ENCODE measurements at places on chromosomes 2 and 18.

- DNase-seq, result no peak
Measured at GRCh38 chr18:30862900-30863299, 179.6 kb downstream of the DSC3 start.

- DNase-seq, result no peak
Measured at GRCh38 chr2:41775366-41776025, 272.3 kb upstream of the PKDCC start.

DNA sequence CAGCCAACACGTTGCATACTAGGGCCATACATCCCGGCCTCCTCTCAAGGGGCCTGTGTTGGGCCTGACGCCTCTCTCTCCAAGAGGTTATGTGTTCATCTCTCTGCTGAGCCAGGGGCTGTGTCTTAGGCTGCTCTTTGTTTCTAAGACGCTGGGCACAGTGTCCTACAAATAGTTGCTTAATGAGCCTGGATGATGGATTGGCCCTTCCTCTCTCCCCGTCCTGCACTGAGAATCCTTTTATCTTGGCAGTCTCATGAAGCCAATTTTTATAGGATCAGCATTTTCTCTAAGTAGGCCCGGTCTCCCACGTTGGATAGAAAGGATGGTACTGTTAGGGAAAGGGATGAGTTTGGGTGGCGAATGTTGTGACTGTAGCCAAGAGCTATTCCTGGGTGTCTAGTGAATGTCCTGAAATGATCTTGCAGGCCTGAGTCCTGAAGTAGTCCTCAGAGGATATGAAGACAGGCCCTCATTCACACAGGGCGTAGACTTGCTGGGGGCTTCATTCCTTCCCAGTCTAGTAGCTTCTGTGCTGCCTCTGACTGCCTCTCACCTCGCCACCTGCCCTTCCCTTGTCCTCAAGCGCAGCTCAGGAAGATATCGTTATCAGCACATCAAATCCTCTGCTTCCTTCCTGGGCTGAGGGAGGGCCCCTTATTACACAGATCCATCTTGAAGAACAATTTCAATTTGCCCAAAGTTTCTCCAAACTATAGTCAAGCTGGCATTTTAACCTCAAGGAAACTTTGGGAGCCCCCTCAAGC lies 8.8 kb downstream of the LBH start:
- no peak for DNase-seq

GRCh38 chr2:38578832-38579231 lies 23.9 kb downstream of the HNRNPLL start:
- DNase-seq, result no peak

DNA sequence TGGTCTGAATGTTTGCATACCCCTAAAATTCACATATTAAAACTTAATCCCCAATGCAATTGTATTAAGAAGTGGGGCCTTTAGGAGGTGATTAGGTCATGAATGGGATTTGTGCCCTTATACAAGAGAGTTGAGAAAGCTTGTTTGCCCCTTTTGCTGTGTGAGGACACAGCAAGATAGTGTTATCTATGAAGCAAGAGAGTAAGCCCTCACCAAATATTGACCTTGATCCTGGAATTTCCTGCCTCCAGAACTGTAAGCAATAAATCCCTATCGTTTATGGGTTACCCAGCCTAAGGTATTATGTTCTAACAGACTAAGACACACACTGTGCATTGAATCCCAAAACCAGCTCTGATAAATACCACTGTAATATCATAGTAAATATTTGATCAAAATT lies 32.2 kb downstream of the NR4A2 start:
- no peak for DNase-seq

DNA sequence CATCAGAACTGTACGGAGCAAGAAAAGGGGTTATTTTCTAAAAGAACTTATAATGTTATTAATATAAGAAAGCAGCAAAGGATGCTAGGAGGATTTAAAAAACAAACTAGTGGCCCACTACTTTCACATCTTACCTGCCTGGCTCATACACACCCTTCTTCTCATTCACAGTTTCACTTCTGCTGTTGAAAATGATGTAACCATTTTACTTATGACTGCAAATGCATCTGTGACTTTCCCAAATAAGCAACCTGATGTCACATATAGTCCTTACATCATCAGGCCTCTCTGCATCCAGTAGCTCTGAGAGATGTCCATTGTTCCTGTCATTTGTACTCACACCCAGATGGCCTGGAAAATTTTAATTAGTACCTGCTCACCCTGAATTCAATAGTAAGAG lies 101.8 kb upstream of the MYO3B start:
- no peak for DNase-seq

DNA sequence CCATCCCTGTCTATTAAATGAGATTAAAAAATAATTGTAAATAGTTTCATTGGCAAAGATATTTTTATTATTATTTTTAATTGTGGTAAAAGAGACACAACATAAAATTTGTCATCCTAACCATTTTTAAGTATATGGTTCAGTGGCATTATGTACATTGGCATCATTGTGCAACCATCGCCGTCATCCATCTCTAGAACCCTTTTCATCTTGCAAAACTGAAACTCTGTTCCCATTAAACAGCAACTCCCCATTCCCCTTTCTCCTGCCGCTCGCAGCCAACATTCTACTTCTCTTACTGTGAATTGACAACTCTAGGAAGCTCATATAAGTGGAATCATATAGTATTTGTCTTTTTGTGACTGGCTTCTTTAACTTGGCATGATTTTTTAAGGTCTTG lies 25.3 kb downstream of the LAMA3 start:
- no peak for DNase-seq

DNA sequence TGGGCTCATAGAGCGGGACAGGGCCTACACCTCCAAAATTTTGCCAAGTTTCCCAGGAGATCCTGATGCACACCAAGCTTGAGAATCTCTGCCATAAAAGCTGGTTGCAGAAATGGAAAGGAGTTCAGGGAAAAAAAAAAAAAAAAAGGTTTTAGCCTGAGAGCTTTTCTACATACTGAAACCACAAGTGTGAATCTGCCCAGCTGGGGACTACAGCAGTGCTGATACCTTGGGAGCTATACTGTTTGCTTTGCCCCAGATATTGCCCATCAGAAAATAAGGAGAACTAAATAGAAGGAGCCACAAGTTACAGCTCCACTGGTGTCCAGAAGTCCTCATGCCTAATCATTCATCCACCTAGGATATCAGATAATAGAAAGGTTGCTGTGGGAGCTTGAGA lies 38.4 kb upstream of the NCKAP5 start:
- no peak for DNase-seq

DNA sequence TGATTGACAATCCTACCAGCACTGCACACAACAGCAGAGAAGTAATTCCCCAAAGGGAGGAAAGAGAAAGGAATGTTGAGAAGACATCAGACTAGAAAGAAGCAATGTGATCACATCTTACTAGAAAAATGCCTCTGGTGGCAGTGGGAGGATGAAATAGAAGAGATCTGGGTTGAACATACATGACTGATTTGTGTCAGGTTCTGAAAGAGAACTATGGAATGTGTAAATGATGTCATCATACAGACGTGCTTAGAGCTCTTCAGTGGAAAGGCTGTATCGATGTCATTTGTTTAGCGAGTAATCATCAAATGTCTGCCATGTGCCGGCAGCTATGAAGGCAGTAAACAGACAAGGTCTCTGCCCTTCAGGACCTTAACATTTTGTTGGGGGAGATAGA lies 24.9 kb downstream of the GORASP2 start:
- DNase-seq, result no peak

- no peak for DNase-seq
Measured at GRCh38 chr18:59659508-59660170, 37.6 kb downstream of the CCBE1 start.

DNA sequence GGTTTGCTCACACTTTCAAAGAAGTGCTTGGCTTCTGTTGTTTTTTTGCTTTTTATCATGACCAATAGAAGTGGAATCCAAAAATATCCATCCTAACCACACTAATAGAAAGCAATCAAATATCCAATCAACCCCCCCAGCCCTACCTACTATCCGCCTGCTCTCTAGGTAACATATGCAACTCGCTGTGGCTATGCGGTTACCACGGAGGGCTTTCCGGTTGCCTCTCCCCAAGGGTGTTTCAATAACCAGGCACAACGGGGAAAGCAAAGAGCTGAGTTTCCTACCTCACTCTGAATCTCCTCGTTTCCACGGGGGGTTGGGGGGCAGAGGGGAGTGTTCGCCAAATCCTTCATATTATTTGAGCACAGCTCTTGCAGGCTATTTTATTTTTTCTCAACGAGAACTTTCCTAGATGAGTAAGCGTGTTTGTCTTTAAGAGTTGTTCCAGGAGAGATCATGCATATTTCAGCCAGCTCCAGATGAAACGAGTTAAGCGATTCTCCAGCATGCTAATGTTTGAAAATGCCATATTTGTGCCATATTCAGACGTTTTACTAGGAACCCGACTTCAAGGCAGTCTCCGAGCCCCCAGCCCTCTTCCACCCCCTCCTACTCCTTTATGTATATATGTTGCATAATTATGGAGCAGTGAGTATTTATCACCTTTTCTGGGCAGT lies 30.3 kb downstream of the PAX3 start:
- DNase-seq, result no peak

GRCh38 chr18:69358212-69358895 lies 42.3 kb upstream of the DOK6 start:
- no peak for DNase-seq

DNA sequence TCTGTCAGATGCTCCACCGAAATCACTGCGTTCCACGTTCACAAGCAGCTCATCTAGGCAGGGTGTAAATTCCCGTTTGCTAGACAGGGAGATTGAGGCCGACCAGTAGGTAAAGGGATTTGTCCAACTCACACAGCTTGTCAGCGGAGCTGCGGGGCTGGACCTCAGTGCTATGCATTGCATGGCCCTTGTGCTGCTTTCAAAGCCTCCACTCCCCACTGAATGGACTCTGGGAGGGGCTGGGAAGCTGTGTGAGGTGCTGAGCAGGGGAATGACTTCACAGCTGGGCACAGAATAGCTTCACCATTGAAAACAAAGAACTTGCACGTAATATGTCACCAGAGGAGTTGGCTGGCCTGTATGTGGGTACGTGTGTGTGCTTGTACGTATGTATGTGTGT lies 21.4 kb downstream of the CELF4 start:
- no peak for DNase-seq

GRCh38 chr2:101520246-101520645 lies 45.3 kb upstream of the RFX8 start:
- DNase-seq, result no peak

GRCh38 chr2:168245074-168245825 lies 2.1 kb downstream of the STK39 start:
- DNase-seq, result no peak
